HS-27A (cell line): ENCODE measurements at places on chromosomes 2 and 18.

- no peak for DNase-seq
Observed at GRCh38 chr2:104462731-104463130, 391.2 kb upstream of the POU3F3 start.

GRCh38 chr2:152098496-152099366 is at the start of gene CACNB4:
TSS of gene CACNB4 (minus strand) at chr2:152099044.
- DNase-seq, result no peak

DNA sequence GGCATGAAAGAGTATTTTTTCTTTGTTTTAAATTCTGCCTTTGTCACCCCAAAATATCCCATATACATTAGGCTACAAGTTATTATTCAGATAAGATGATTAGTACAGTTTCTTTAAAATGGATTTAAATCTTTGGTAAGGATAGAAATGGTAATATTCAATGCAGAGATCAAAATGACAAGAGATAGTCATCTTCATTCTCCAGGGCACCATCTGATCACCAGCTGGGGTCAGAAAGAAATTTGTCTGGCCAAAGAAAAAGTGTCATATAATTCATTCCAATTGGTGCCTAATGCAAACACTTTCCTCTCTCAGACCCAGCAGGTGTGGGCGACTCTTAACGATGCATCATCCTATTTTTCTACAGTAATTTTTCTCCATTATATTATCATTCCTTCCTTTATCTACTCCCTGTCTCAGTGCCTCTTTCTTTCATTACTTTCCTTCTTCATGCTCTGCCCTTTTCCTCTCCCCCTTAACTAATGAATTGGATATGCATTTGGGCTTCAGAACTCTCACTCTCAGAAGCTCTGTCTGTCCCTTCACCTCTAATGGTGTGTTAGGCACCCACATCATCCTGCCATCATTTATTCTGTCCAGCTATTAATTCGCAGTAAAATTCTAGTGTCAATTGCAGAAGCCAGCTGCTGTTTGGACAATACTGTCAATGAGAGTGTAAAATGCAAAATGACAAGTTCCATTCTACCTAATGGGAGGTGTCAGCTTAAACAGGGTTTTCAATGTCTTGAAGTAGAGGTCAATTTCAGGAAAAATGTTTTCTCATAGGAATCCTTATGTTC is 570.5 kb downstream of the TDRD15 start:
- no peak for DNase-seq

DNA sequence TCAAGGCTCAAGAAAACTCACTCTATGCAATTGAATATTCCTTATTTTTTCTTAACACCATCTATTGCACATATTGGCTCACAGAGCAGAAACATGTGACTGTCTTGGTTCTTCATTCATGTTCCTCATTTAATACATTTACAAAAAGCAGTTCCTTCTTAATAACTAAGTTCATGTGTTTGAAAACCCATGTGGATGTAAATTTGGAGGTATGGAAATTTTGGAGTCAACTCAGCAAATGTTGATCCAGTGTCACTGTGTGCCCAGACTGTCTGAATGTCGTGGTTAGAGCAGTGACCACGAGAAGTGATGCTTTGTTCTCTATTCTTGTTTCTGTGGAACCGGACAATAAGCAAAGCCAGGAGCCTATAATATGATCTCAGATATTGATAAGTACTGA is 299.1 kb downstream of the SETBP1 start:
- DNase-seq, result no peak

DNA sequence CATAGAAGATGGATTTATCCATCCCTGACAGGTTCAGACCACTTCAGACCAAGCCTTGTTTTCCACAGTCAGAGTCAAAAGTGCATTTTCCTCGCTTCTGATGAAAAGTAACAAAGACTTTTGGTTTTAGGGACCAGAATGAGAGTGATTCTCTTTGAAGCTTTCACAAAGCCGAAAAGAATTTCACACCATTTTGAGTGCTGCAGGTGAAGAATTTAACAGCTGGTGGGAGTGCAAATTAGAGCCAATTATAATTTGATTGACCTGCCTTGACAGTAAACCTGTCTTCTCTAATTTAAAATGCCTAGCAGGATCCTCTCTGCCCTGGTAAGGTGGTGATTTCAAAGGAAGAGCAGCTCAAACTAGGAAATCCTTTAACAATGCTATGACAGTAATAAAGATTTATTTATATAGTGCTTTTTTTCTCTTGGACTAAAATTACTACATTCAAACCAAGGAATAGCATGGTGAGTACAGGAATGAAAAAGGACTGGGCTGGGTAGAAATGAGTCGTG is 241.6 kb downstream of the HRH4 start:
- no peak for DNase-seq

DNA sequence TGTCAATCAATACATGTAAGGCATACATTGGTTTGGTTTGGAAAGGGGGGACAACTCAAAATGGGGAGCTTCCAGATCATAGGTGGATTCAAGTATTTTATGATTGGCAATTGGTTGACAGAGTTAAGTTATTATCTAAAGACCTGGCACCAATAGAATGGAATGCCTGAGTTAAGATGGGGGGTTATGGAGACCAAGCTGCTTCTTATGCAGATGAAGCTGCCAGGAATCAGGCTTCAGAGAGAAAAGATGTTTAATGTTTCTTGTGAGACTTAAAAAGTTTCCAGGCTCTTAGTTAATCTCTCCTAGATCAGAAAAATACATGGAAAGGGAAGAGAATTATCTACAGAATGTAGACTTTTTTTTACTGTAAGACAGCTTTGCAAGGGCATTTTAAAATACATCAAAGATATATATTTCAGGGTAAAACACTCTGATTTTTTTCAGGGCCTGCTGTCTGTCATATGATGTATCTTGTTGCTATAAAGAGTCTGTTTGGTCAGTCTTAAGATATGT is 1343.2 kb upstream of the LRRTM1 start:
- no peak for DNase-seq

- no peak for DNase-seq
Observed at GRCh38 chr2:189951791-189952535, 110.6 kb downstream of the MSTN start.

DNA sequence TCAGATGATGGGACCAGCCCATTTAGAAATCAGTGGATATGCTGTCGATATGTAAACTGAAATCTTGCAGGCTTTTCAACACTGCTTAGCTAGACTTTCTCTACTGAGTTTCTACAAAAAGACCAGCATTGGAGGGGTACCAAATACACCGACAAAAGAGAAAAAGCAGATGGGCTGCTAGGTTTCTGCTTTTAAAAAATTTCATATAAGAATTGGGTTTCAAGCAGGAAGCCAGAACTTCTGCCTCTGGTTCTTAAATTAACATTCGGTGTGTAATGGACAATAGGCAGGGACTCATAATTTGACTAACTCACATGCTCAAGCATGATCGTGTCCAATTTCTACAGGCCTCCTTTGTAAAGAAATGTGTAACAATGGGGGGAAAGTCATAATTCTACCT is 3.1 kb downstream of the ARL4C start:
- DNase-seq, result no peak

- DNase-seq, result no peak
Observed at GRCh38 chr18:32906506-32907310, 133.9 kb upstream of the KLHL14 start.

- no peak for DNase-seq
Observed at GRCh38 chr2:11129598-11130449, 25.4 kb upstream of the SLC66A3 start.

DNA sequence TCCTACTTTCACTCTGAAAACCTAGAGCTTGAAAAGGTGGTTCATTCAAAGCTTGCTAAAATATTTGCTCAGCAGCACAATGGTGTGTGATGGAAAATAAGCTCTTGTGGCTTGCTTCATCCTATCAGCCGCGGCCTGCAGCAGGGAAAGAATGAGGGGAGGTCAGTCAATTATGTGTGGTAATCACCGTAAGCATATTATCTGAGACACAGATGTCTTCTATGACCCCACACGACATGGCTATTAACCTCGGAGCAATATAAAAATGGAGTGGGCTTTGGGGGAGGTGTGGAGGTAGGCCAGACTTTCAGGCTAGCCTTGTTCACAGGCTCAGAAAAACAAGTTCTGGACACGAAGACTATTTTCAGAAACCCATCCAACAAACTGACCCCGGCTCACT is 98.4 kb upstream of the SIX3 start:
- no peak for DNase-seq

DNA sequence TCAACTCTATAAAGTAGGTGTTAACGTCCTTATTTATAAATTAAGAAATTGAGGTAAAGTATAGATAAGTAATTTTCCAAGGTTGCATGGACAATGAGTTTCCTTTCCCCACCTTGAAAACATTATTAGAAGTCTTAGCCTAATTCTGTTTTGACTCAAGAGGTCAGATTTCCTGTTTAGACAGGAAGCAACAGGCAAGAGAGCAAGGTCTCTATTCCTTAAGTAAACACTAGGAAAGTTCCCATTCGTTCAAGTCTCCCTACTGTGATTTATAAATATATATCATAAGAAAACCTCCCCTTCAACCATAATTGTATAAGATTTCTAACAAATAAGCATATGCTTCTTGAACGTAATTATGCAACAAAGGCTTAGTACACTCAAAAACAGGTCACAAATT is 40.3 kb downstream of the CLASP1 start:
- DNase-seq, result no peak

GRCh38 chr2:30713698-30714097 is 93.5 kb downstream of the CAPN13 start:
- no peak for DNase-seq

- DNase-seq, result no peak
Observed at GRCh38 chr2:9627310-9627709, 3.5 kb downstream of the YWHAQ start.

- no peak for DNase-seq
Observed at GRCh38 chr2:88059979-88060906, 4.7 kb upstream of the KRCC1 start.

GRCh38 chr2:226837787-226838603 is 2.1 kb downstream of the RHBDD1 start:
- no peak for DNase-seq

DNA sequence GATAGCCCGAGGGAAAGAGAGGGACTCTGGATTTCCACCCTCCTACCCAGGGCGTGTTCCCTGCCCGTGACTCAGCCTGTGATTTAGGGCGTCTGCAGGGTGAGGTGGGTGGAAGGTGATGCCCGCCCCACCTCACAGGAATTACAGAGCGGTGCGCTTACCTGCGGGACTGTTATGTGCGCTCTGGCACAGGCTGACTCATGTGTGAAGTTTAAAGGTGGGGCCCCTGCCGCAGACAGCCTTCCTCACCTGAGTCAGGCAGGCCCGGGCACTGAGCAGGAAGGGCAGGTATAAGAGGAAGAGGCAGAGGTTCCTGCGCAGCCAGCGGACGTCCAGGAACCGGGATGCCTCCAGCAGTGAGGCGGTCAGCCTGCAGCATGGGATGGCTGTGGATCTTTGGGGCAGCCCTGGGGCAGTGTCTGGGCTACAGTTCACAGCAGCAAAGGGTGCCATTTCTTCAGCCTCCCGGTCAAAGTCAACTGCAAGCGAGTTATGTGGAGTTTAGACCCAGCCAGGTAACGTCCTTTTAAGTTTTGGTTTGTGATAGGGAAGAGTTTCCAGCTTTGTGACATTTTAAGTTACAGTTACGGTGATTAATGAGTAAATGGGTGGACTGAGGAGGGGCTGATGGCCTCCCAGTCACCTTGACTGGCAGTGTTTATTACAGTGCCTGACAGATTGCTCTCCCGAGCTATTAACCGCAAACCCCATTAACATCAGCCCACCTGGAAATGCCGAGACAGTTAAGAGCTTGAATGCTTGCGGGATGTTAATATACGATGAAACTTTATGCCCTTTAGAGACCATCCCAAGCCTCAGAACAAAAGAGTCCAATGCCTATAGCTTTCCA is 141.6 kb upstream of the TTC39C start:
- no peak for DNase-seq
